ENCODE measurements at places on chromosomes 6 and 20. TPM values are rescaled to one million over a fixed set of nuclear protein-coding genes. Genes with fewer than 3 reads are reported as not detected.

- no peak for DNase-seq
These were observed 28.5 kb downstream of the THBS2 start for GRCh38 chr6:169225131-169225576.

DNA sequence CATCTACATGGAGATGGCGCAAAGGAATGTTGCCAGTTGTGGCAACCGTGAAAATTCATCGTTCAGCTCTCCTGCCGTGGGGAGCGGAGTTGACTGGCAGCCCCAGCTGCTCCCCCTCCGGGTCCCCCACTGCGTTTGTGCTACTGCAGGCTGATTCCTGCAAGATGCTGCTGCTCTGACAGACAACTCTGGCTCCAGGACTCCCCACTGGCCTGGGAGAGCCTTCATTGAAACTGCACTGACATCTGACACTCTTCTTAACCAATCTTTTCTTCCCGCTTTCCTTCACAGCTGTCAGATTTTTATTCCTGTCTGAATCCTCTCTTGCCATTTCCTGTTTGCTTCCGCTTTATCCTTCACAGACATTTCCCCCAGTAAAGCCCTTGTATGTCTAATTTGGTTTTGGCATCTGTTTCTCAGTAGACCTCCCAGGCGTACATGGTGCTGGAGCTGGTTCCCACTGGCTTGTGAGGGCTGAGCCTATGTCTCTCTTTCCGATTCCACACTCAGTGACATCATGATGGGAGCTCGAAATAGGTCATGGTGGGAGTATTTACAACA is 9.5 kb upstream of the ATRN start:
- DNase-seq, result no peak

GRCh38 chr6:93786474-93787330 is 367.3 kb upstream of the EPHA7 start:
- no peak for DNase-seq

GRCh38 chr6:79269877-79270276 is 35.4 kb upstream of the HMGN3 start:
- no peak for DNase-seq

DNA sequence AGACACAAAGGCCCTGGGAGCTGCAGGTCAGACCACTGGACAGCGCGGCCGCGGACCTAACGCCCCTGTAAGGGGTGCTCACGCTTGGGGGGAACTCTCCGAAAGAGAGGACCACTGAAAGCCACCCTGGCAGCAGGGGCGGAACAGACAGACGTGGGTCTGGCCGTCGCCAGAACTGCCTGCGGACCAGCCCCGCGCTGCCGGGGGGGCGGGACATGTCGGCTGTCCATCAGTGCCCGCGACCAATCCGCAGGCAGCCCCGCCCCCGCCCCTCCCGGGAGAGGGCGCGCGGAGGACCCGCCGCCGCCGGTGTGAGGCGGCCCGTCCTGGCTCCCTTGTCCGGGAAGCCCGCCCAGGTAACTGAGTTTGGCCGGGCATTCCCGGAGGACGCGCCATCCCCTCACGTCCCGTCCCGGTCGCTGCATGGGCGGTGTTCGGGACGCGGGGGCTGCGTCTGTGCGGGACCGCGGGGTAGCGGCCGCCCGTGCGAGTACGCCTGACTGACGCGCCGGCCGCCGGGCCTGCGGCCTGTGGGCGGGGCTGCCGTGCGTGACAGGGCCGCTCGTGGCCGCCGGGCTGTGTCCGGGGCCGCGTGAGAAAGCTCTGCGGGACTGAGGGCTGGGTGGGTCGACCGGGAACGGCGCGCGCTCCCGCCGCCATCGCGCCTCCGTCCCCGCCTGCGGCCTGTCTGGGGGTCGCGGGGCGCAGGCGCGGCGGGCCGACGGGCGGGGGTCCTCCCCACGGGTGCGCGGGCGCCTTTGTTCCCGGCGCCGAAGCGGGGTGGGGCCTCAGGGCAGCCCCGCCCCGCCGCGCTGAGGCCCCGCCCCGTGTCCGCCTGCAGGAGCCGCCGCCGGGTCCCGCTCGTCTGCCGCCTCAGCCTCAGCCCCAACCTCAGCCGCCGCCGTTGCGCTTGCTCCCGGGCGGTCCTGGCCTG is at the start of gene PLCG1:
Gene PLCG1 (plus strand): TSS at position 864 of the 934 bp plus-strand sequence. CDS start 99 bp downstream, outside the sequence.
- DNase-seq, result peak; percentile 88

- no peak for DNase-seq
These were observed 70.3 kb downstream of the SCML4 start for GRCh38 chr6:107753778-107754177.

- no peak for DNase-seq
These were observed 288.7 kb upstream of the CDYL start for GRCh38 chr6:4487538-4487937.

- peak; percentile 83 for DNase-seq
These were observed at the start of gene CNR1 for GRCh38 chr6:88165844-88166492. TSS of gene CNR1 (minus strand) at chr6:88166347. CDS start at chr6:88145274, 21,073 bp downstream.

GRCh38 chr6:70599187-70599586 is 32.5 kb downstream of the SDHAF4 start:
- no peak for DNase-seq

- DNase-seq, result no peak
These were observed 704 bp upstream of the FAM210B start for GRCh38 chr20:56358070-56358469.

- DNase-seq, result no peak
These were observed 291.8 kb downstream of the FOXC1 start for GRCh38 chr6:1901556-1901955.

The SIRPB1 gene
- total RNA-seq, result not detected

The POU3F2 gene
- total RNA-seq, result not detected

The C6orf52 gene
- 1.0 TPM for total RNA-seq
